ENCODE measurements at places on chromosomes 5 and 9.

- no peak for DNase-seq
Measured at GRCh38 chr5:170363671-170364070, 25.5 kb downstream of the KCNMB1 start.

DNA sequence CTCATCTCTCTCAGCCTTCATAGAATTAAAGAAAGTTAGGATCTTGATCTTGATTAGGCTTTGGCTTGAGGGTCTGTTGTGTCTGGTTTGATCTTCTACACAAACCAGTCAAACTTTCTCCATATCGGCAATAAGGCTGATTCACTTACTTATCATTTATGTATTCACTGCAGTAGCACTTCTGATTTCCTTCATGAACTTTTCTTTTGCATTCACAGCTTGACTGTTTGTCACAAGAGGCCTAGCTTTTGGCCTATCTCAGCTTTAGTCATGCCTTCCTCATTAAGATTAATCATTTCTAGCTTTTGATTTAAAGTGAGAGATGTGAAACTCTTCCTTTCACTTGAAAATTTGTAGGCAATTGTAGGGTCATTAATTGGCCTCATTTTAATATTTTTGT is 62.8 kb downstream of the SH3RF2 start:
- no peak for DNase-seq

DNA sequence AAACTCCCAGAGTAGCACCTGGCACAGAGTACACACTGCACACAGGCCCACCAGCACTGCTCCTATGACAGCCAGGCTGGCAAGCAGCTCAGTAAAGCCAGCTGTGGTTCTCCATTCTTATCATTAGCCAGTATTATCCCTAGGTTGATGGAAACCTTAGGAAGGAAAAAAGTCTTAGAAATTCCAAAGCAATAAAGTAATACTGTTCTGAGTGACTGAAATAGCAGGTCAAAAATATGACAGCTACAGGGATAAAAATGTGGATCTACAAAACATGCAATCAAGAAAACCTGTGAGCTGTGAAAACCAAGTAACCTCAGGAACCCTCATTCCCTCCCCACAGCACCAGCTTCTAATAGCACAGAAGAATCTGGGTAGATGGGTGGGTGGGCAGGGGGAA is 403.5 kb downstream of the SPOCK1 start:
- DNase-seq = no peak

DNA sequence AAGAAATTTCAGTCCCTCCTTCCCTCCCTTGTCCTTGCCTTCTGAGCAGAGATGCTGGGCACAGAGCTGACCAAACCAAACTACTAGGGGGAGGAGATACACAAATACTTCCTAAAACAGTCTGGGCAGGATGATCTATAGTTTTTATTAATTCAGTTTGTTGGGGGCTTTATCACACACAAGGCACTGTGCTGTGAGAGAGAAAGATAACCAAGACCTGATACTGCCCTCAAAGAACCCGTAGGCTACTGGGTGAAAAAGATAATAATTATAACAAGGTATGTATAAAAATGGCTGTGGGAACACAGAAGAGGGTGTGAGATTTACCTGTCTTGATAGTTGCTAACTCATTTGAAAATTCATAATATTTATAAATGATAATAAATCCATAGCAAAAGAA is 354.7 kb downstream of the NDUFS4 start:
- no peak for DNase-seq

GRCh38 chr9:106891286-106891685 is 28.3 kb downstream of the ZNF462 start:
- DNase-seq = no peak

- no peak for DNase-seq
Measured at GRCh38 chr9:121798941-121799340, 147.5 kb downstream of the DAB2IP start.

- DNase-seq = peak; percentile 83
Measured at GRCh38 chr9:96383165-96383942, at the start of gene SLC35D2. SLC35D2 (minus strand) TSS chr9:96383711; CDS start chr9:96383634, 77 bp downstream.

- no peak for DNase-seq
Measured at GRCh38 chr9:2729721-2730120, 12.4 kb downstream of the KCNV2 start.

DNA sequence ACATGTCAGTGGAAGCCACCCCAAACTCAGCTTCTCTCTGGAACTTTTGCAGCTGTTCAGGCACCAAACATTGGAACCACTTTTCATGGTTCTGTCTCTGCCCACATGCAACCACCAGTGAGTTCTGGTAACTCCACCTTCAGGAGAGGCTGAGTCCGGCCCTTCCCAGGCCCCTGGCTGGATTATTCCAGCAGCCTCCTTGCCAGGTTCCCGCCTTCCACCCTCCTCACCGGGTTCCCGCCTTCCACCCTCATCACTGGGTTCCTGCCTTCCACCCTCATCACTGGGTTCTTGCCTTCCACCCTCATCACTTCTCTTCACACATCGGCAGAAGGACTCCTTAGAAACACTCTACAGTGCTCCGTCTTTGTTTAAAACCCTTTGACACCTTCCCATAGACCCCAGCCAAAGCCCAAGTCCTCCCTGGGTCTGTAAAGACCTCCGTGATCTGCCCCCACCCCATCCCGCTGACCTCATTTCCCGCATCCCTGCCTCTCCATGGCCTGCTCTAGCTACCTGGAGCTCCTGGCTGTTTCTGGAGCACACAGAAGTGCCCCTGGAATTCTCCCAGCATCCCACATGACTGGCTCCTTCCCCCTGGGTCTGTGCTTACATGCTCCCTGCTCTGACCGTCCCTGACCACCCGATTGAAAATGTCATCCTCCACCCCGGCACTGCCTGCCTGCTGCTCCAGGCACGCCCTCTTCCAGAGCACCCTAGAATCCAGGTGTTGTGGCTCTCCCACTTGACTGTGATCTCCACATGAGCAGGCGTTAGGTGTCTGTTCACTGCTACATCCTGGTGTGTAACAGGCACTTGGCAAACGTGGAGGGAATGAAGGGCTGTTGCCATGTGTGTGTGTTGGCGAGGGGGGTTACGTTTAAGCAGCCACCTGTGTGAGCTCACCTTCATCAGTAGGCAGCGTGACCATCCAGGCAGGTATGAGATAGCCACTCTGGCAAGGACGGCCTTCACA is 17.7 kb downstream of the ROPN1L start:
- DNase-seq = no peak

All from cardiac muscle cell (in vitro differentiated cells and primary cell).